ENCODE measurements at places on chromosomes 12 and 14.

GRCh38 chr12:114287821-114288525 is 118.0 kb downstream of the TBX5 start:
- no peak for DNase-seq

- DNase-seq = peak; percentile 93
Observed at GRCh38 chr12:118357257-118358007, 15.3 kb downstream of the TAOK3 start.

- DNase-seq = peak; percentile 65
Observed at GRCh38 chr12:92144631-92145480, 790 bp downstream of the BTG1 start.

- peak; percentile 51 for DNase-seq
Observed at GRCh38 chr14:23302290-23303225, at the start of gene PPP1R3E. Gene PPP1R3E, minus strand, starts transcription at chr14:23302859. Its CDS starts 283 bp downstream, at chr14:23302576.

GRCh38 chr14:96105089-96105925 is 66.1 kb downstream of the C14orf132 start:
- DNase-seq = no peak

- DNase-seq = peak; percentile 33
Observed at GRCh38 chr12:19647806-19648556, 208.7 kb downstream of the AEBP2 start.

DNA sequence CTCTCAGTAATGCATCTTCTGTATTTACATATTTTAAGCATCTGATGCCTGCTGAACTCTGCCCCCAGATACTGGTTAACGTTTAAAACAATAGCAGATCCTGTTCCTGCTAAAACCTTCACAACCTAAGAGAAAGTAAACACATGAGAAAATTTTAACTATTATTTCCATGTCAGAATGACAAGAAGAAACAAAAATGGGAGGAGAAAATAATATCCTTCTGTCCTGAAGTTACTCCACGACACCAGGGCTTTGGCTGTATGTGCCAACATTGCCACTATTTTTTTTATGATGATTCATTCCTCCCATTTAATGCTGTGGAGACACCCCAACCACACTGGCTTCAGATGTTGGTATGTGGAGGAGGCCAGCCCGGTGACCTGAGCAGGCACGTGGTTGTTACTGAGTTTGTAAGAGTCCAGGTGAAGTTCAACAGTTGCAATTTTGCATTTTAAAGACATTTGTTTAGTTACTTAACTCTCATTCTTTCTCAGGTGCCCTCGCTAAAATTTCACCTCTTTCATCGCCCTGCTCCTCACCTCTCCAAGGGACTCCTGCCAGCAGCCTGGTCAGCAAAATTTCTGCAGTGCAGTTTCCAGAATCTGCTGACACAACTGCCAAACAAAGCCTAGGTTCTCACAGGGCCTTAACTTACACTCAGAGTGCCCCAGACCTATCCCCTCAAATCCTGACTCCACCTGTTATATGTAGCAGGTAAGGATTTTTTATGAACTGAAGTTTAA is 65.5 kb upstream of the SLCO1C1 start:
- DNase-seq = no peak

DNA sequence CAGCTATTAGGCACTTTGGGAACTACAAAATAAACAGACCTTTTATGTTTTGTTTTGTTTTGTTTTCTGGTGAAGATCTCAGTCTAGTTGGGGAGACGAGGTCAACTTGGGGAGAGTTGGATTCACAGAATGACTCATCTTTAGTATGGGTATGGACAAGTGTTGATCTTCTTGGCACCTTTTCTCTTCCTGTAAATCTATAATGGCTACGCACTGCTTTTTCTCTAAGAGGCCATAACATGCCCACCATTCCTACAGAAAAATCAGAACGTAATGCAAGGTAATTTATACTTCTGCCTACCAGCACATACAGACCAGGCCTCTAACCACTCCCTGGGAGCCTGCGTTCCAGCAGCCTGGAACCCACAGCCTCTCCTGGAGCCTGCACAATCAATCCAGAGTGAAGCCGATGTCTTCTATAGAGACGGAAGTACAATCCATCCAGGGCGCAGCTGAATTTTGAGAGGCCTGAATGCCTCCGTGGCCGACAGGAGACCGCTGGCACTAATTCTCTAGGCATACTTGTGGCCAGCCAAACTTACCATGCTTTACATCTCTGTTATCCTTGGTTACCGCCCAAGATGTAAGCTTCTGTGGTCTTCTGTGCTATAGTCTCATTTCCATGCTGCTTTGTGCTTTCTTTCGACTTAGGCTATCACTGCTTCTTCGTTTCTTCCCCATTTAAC is 717 bp downstream of the PPHLN1 start:
- peak; percentile 16 for DNase-seq

DNA sequence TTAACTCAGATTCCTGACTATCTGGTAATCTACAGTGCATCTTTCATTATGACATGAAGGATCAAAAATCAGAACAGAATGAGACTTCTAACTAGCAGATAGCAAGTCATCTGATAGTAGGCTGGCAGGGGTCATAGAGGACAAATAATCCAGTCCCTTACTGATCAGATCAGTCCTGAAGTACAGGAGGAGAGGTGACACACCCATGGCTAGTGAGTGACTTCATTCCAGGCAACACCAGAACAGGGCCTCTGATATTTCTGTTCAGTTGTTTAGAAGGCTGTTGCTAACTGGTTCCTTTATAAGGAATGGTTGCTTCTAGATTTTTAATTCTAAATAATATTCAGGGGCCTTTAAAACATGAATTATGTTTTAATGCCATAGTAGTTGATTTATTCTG is 222.1 kb downstream of the NTF3 start:
- DNase-seq = no peak

GRCh38 chr14:101318271-101318670 is 243.0 kb upstream of the DIO3 start:
- no peak for DNase-seq

DNA sequence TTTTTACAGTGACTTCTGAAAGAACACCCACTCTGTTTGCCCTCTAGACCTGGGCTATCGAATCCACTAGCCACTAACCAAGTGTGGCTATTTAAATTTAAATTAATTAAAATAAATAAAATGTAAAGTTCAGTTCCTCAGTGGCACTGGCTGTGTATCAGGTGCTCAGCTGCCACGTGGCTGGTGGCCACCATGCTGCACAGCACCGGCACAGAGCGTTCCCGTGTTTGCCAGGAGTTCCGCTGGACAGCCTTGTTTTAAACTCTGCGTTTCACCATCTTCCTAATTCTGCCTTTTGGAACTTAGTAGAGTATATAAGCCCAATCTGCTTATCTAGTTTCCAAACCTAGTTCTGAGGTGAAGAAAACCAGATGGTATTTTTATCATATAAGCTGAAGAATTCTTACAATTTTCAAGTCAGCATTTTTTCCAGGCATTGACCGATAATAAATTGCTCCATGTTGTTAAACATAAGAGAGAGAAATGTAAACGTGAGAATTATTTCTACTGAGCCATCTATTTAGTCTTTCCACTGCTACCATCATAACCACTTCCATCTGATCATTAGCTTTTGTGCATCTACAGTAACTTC is 339.0 kb downstream of the CACNA1C start:
- DNase-seq = no peak

DNA sequence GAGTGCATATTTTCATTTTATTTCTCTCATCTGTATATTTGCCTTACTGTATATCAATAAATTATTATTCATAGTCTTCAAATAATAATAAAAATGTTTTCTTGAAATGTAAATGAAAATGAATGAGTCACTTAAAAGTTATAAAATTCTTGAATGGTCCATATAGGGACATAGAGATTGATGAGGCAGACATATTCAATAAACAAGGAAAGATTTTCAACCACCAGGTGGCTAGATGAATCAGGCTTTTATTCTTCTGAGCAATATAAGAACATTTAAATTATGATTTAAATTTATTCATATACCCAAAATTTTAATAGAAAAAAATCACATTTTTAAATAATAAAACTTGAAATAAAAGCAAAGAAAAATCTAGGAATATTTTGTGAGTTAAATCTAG is 249.5 kb downstream of the ACSS3 start:
- no peak for DNase-seq

- no peak for DNase-seq
Observed at GRCh38 chr14:72744416-72745120, 149.3 kb downstream of the DPF3 start.

GRCh38 chr12:6205144-6205539 is 4.9 kb downstream of the CD9 start:
- DNase-seq = no peak

GRCh38 chr14:59321626-59321949 is 133.1 kb downstream of the DAAM1 start:
- DNase-seq = no peak

- DNase-seq = no peak
Observed at GRCh38 chr14:90332271-90332584, 487 bp upstream of the NRDE2 start.

GRCh38 chr14:29865299-29865698 is 62.3 kb downstream of the PRKD1 start:
- no peak for DNase-seq

All from inflammatory macrophage treated with lipopolysaccharide for 4 hours (primary cell).